ENCODE measurements at places on chromosomes 16 and 17.

GRCh38 chr17:17161759-17162158, 44.4 kb downstream of the PLD6 start:
- DNase-seq: no peak

DNA sequence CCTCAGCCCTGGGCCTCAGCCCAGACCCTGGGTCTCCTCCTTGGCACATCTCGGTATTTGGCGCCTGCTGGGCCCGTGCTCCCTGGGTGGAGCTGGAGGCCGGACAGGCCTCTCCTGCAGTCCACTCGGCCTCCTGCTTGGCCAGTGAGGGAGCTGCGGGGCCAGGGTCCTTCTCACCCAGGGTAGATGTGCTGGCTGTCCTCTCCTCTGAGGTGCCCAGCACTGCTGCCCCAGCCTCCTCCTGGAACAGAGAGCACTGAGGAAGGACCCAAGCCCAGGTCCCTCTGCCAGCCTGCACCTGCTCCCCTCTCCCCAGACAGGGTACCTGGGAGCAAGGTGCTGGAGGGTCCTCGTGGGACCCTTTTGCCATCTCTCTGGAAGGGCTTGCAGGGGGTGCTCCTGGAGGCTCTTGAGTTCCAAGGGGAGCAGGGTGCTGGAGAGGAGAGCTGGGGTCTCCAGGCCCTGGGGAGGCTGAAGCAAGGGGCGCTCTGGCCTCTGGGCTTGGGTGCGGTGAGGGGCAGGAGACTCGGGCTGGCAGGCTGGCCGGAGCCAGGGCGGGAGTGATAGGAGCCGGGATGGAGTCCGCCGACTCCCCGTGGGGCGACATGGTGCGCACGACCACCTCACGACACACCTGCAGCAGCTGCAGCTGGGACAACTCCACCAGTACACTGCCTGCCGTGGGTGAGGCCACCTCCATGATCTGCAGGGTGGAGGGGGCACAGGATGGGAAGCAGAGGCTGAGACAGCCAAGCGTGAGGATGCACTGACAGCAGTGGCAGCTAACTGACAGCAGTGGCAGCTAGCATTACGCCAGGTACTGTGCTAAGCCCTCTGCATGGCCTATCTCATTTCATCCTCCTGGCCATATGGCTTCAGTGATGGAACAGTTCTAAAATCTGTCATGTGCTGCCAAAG, 17.8 kb downstream of the TSPOAP1 start:
- DNase-seq: no peak

GRCh38 chr16:50509521-50510341, 38.5 kb upstream of the NKD1 start:
- DNase-seq: peak; percentile 36

- peak; percentile 5 for DNase-seq
These were observed 389 bp downstream of the DUS1L start for GRCh38 chr17:82065193-82065637.

DNA sequence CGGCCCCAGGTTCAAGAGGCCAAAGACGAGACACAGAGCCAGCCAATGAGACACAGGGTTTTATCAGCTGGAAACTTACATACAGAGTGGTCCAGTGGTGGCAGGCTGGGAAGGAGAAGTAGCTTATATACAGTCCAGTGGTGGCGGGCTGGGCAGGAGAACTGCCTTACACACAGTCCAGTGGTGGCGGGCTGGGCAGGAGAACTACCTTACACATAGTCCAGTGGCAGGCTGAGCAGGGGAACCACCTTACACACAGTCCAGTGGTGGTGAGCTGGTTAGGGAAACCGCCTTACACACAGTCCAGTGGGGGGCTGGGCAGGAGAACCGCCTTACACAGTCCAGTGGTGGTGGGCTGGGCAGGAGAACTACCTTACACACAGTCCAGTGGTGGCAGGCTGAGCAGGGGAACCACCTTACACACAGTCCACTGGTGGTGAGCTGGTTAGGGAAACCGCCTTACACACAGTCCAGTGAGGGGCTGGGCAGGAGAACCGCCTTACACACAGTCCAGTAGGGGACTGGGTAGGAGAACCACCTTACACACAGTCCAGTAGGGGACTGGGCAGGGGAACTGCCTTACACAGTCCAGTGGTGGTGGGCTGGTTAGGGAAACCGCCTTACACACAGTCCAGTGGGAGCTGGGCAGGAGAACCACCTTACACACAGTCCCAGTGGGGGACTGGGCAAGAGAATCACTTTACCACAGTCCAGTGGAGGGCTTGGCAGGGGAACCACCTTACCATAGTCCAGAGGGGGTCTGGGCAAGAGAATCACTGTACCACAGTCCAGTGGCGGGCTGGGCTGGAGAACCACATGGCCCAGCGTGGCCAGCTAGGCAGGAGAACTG, 90.9 kb downstream of the GAS7 start:
- DNase-seq: no peak

DNA sequence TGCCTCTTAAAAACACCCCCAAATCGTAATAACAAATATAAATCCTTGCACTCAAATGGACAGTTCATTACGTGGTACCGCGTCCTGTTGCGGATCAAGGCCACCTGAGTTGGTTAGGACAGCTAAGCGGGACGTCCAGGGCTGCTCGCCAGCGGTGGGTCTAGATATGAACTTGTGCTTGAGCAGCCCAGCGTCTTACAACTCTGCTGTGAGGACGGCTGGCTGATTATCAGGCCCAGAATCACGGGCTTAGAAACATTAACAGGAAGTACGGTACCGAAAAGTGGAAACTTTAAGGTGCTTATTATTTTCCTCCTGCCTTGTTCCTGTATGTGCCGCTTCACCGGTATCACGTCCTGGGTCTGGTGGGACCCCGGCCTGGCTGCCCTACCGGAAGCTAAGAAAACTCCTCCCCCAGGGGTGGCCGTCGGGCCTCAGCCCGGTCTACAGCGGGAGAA, 832 bp upstream of the SRRM2 start:
- DNase-seq: no peak

DNA sequence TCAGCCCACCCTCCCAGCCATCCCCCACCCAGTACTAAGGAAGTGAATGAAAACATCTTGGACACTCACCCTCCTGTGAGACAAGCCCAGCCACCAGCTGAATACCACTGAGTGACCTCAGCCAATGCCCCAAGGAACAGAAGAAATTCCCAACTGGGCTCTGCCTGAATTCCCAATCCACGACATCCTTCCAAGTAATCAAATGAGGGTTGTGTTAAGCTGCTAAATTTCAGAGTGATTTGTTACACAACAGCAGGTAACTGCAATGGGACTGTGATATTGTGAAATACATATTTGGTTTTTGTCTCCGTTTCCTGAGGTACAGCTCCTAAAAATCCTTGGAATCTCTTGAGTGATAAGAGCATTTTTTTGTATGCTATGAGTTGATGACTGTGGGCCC, 578.7 kb upstream of the CDH11 start:
- no peak for DNase-seq

DNA sequence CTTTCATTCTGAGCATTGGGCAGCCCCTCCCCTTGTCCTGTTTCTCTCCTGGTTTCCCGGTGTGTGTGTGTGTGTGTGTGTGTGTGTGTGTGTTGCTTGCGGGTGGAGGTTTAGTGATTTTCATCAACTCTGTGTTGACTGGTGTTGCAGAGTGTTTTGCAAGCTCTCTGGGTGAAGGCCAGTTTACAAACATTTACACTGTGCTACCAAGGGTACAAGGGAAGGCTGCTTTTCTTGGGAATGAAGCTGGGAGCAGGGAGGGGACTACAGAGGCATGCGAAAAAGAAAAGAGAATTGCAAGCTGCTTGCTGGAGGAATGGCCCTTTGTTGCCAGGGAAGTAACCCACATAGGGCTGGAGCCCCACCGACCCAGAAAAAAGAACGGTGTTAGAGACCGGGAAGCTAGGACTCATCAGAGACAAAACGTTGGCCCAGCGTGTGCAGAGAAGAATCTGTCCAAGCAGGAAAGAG, 29.6 kb downstream of the HS3ST3B1 start:
- DNase-seq: no peak

GRCh38 chr16:4795181-4795827, at the start of gene SMIM22:
SMIM22 (plus strand) TSS chr16:4795369; CDS start chr16:4795735, 366 bp downstream.
- no peak for DNase-seq

GRCh38 chr17:19338031-19338990, 24.2 kb downstream of the B9D1 start:
- peak; percentile 51 for DNase-seq

DNA sequence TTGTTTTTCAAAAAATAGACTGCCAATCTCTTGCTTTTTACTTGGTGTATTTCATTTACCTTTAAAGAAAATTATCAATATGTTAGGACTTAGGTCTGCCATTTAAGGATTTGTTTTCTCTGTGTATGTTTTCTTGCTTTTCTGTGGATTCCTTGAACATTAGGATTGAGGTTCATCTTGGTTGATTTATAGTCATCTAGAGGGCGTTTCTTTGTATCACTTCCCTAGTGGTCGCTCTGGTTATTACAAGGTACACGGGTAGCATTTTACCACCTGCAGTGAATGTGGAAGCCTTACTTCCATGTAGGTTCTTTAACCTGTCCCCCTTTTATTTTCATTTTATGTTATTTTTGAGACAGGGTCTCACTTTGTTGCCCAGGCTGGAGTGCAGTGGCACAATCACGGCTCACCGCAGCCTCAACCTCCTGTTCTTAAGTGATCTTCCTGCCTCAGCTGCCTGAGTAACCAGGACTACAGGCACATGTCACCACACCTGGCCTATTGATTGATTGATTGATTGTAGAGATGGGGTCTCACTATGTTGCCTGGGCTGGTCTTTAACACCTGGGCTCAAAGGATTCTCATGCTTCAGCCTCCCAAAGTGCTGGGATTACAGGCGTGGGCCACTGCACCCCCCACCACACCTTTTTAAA, 35.2 kb upstream of the CBX4 start:
- peak; percentile 54 for DNase-seq

- DNase-seq: no peak
These were observed 27.6 kb downstream of the ITGB3 start for GRCh38 chr17:47281216-47281615.

DNA sequence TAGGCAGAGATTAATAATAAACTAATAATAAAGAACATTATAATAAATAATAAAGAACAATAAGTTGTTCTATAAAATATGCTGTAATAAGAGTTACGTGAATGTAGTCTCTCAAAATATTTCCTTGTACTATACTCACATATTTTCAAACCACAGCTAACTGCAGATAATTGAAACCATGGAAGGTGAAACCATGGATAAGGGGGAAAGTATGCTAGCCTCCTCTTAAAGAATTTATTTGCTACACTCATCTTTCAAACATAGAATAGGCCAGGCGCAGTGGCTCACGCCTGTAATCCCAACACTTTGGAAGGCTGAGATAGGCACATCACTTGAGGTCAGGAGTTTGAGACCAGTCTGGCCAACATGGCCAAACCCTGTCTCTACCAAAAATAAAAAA, 18.5 kb downstream of the CYTH1 start:
- no peak for DNase-seq

DNA sequence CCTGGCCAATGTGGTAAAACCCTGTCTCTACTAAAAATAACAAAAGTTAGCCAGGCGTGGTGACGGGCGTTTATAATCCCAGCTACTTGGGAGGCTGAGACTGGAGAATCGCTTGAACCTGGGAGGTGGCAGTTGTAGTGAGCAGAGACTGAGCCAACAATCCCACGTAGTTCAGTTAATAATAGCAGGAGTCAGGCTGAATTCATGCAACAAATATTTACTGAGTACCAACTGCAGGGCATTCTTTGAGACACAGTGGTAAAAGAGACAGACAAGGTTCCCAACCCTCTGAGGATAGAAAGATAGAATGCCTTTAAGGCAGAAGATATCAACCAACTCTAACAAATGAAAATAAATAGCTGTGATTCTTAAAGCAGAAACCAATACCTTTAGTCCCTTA, 39.1 kb downstream of the SPOP start:
- DNase-seq: no peak

DNA sequence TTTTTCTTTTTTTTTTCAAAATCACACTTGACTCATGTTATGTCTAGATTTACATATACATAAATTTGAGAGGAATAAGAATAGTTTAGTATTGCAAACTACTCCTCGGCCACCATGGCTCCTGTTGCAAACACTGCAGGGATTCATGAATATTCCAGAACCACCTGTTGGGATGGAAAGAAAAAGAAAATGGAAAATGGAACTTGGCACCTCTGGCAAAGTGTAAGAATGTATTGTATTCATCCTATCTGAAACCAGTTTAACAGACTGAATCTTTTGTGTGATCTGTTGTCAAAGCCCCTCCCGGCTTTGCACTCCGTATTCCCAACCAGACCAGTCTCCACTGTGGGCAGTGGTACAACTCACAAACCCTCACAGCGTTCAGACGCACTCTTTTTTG, 124.4 kb downstream of the SPECC1 start:
- DNase-seq: no peak

DNA sequence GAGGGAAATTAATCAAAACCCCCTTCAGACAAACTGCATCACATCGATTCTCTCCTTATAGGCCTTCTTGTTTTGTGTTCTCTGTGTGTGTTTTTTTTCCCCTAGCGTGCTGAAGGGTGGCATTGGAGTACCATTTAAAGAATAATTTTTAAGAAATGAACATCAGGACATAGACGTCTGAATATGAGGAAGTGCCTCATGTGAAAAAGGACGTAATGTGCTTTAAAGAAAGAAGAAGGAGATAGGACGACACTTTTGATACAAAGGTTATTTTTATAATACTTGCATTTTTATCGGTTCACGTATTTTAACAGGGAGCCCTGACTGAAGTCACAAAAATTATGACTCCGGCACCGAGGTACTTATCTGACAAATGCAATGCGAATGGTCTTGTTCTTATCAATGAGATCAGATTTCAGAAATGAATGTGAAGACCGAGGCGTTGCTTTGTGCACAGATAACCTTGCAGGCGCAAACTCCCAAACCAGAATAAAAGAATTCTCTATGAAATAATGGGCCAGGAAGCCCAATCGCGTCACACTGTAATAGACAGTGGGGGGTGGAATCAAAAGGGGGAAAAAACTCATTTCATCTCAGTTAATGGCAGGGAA, 606.3 kb downstream of the MAF start:
- DNase-seq: no peak

- no peak for DNase-seq
These were observed 10.8 kb downstream of the TAT start for GRCh38 chr16:71565812-71566700.

GRCh38 chr17:47280072-47280811, 26.6 kb downstream of the ITGB3 start:
- DNase-seq: no peak

- peak; percentile 60 for DNase-seq
These were observed 4.6 kb upstream of the SLC12A3 start for GRCh38 chr16:56860226-56861020.

DNA sequence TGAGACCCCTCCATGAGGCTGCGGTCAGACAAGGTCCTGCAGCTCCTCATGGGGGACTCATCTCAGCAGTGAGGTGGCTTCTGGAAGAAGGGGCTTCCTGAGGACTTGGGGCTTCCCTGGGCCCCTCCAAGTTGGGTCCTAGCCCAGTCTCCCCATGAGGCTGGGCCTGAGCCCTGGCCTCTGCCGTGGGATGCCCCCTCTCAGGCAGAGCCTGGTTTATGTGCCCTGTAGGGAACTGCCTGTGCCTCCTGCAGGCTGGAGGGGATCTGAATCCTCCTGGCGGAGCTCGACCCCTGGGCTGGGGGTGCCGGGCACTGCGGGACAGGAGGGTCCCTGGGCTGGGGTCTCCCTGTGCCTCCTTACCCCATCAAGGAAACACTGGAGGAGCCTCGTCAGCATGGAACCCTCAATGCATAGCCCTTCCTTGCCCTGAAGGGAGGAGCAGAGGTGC, 45.8 kb downstream of the TNFRSF13B start:
- no peak for DNase-seq

- peak; percentile 63 for DNase-seq
These were observed 65.8 kb upstream of the RPH3AL start for GRCh38 chr17:418421-418751.

Measured in CD4-positive, alpha-beta T cell treated with Interleukin-4 for 4 hours (primary cell).